ENCODE measurements at places on chromosomes 7 and 10.

- DNase-seq, result no peak
These were observed 116.6 kb downstream of the AOAH start for GRCh38 chr7:36607721-36608095.

GRCh38 chr7:92769844-92770243 is 66.5 kb downstream of the CDK6 start:
- no peak for DNase-seq

DNA sequence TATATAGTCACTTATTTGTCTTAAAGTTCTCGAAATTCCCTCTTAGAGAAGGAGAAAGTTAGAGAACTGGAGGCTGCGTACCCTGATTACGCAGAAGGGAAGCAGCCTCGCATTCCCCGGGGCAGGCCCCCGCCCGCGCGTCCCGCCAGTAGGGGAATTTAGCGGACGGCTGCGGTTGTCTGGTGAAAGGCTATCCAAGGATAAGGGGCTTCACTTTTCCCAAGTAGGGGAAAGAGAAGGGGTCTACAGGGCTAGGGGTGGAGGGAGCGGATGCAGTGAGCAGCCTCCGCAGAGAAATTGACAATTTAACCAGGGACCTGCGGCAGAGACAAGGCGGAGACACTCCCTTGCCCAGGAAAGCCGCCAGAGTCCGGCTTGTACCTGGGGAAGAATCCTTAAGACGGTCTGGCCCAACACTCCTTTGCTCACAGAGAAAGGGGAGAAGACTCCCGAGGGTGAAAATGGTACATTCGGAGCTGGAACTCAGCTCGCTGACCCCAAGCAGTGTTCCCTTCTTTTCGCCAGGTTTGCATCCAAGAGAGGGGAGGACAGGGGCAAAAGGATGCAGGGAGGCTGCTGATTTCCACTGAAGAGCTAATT is 994 bp upstream of the MAGI2 start:
- no peak for DNase-seq

GRCh38 chr7:44995555-44996493 is 4.2 kb upstream of the CCM2 start:
- peak; percentile 79 for DNase-seq

DNA sequence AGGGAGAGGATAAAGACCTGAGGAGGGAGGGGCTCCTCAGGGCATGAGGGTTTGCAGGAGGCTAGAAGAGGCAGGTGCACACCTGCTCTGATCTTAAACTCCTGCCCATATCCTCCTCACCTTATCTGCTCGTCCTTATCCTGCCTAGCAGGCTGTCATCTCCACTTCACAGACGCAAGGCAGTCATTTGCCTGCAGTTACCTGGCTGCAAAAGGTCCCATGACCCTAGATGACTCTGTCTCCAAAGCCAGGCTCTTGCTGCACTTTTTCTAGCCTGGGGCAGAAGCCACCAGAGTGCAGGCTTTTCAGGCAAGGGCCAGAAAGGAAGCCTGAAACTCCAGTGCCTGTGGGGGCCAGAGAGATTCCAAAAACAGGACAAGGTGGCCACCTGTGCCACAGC is 1.7 kb upstream of the ZNF853 start:
- no peak for DNase-seq

- DNase-seq, result no peak
These were observed 58.5 kb upstream of the SYPL1 start for GRCh38 chr7:106170651-106171050.

- no peak for DNase-seq
These were observed 5.0 kb upstream of the SEC31B start for GRCh38 chr10:100524638-100525037.

DNA sequence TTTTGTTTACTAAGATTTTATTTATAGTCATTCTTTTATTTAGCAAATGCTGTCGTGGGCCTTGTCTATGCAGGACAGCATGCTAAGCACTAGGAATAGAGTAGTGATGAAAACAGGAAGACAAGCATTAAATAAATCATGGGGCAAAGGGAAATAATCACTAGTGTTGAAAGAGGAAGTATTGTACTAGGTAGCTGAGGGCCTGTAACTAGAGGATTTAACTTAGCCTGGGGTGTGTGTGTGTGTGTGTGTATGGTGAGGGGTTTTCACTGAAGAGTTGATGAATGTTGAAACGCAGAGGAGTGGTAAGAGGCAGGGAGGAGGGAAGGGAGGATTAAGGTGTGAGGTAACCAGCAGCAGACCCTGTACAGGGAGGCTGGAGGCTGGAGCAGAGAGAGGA is 446.4 kb downstream of the SDK1 start:
- no peak for DNase-seq

DNA sequence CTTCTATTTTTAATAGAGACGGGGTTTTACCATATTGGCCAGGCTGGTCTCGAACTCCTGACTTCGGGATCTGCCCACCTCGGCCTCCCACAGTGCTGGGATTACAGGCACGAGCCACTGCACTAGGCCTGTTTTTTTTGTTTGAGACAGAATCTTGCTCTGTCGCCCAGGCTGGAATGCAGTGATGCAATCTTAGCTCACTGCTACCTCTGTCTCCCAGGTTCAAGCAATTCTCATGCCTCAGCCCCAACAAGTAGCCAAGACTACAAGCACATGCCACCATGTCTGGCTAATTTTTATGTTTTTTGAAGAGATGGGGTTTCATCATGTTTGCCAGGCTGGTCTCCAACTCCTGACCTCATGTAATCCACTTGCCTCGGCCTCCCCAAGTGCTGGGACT is 73.7 kb downstream of the TYW1B start:
- DNase-seq, result no peak

DNA sequence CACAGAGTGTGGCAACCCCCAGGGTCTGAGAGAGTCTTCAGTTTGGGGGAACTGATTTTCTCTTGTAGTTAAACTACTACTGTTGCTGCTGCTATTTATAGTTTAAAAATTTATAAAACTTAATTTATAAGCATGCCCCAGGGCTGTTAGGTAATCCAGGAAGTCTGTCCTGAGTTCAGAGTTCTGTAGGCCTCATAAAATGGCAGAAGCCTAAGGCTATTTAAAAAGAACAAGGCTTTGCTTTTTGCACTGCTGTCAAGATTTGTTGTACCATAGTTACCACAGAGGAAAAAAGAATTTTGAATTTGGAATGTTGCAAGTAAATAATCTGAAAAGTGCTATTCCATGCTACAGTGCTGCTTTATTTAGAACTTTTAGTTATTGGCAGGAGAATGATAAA is 66.1 kb downstream of the AGK start:
- DNase-seq, result no peak

DNA sequence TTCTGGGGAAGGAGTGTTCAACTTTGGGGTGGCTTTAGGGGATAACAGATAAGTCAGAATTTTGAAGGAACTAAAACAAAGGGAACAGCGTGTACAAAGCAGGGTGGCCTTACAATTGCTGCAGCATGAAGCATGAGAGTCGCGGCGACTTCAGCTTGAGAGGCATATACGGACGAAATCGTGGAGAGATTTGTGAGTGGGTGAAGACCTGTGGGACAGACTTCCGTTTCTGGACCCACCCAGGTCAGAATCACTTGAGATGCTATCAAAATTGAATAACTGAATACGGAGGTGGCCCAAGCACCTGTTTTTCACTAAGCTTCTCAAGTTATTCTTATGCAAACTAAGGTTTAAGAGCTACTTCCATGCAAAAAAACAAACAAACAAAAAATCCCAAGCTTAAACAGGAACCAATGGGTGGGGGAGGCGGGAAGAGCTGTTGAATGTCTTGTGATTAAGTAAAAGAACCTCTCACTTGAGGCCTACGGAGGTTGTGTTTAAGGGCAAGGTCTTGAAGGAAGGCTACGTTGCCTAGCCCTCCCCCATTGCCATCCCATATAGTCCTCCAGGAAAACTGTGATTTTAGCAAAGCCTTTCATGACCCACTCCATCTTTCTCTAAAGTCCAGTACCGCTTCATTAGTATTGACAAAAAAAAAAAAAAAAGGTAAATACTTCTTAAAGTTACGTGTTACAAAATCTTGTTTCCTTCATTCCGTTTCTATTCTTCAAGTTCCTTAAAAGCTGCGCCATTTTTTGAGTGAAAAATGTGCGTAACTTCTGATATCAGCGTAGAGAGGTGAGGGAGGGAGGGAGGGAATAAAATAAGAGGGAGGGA is 1.3 kb upstream of the TRIM24 start:
- no peak for DNase-seq

- no peak for DNase-seq
These were observed 102.1 kb downstream of the RTKN2 start for GRCh38 chr10:62166331-62167131.

- DNase-seq, result peak; percentile 93
These were observed 37.2 kb downstream of the PRSS2 start for GRCh38 chr7:142807855-142808460.

DNA sequence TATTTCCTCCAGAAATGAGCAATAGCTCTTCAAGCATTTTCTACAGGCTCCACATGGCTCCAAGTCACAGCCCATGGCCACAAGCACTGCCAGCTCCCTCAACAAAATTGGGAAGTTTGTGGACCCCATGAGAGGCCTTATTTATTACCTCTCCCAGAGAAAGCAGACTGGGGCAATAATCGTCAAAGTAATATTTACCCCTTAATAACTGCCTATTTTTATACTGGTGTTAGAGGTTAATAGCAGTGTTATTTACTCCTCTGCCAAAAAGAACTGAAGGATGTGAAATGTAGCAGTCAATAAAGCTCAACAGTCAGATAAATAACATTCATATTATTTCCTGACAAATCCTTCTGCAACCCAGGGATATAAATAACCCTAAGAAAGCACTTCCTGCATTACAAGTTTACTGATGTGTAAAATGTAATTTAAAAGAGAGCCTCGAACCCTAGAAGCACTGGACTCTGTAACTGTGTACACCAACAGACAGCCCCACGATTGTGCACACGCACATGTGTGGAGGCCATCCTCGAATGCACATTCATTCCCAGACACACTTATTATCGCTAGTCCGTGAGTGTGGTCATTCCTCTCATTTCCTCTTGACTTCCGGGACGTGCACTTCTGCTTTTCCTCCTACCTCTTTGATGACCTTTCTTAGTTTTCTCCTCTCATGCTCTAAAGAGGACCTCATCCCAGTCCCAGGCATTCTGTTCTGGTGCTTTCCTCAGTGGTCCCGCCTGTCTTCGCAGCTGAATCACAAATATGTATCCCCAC is 157.4 kb downstream of the EVX1 start:
- DNase-seq, result no peak

DNA sequence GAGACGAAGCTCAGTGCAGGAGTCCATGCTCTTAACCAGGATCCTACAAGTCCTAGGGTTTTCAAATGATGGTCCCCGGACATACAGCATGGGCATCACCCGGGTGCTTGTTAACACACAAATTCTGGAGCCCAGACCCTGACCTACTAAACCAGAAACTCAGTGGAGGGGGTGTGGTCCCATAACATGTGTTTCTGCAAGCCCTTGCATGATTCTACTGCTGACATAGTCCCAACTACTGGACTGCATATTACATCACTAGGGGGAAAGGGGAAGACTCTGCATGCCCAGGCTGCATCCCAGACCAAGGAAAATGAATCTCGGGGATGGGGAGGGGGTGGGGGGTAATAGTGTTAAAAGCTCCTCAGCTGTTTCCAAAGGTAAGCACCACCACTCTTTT is 40.3 kb downstream of the GRB10 start:
- DNase-seq, result no peak

GRCh38 chr7:136617176-136617575 is 251.3 kb upstream of the CHRM2 start:
- no peak for DNase-seq

DNA sequence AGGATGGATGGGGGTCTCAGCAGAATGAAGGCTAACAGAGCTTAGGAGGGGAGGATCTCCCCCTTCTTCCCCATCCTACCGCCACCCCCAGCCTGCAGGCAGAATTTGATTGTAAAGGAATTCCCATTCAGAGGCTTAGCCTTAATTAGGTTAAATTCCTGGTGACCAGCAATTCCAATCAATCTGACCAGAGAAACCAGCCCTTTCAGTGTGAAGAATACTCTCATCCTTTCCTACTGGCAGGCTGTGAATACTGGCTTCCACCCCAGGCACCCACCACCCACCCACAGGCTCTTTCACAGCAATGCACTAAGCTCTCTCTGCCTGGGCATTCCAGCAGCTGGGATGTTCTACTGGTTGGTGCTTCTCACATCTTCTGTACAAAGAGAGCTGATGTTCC is 137.9 kb upstream of the LYZL1 start:
- no peak for DNase-seq

DNA sequence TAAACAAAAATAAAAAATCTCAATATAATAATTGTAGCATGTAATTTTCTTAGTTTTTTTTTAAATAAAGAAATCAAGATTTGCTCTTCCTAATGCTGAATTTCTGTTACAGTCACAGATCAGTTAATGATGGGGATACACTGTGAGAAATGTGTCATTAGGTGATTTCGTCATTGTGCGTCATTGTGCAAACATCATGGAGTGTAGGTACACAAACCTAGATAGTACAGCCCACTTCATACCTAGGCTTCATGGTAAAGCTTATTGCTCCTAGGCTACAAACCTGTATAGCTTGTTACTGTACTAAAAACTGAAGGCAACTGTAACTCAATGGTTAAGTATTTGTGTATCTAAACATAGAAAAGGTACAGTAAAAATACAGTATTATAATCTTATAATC is 74.4 kb upstream of the LSM8 start:
- DNase-seq, result no peak

GRCh38 chr10:123743441-123744223 is 77.5 kb downstream of the GPR26 start:
- DNase-seq, result no peak

DNA sequence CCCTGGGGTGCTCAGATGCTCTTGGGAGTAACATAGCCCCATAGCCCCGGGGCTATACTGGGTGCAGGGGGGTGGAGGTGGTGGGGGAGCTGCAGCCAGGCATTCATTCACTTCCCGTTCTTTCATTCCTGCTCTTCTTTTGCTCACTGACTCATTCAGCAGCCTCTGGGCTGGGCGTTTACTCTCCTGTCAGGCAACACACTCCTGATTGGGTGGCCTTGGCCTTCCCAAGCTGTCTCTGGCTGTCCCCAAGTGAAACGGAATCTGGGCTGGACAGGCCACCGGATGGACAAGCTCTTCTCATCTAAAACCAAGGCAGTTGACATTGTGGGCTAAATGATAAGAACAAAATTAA is 34.6 kb downstream of the CHST3 start:
- no peak for DNase-seq

DNA sequence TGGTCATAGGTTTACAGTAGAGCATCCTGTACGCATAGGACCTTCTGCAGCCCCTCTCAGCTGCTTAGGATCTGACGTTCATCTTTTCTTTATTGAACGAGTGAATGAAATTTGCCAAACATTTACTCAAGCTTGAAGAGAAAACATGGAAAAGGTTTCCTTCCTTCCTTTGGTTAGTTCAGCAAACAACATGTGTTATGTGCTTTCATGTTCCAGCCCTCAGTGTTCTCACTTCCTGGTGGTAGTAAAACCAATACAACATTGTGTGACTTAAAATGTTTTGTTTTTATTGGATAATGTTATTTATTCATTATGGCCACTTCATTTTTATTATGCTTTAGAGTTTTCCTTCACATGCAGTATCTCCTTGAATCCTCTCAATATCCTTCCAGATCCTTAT is 1.4 kb upstream of the CDCA7L start:
- no peak for DNase-seq

- DNase-seq, result no peak
These were observed at the start of gene ADRA2A for GRCh38 chr10:111076682-111077478. TSS of gene ADRA2A (plus strand) at chr10:111077029. CDS start at chr10:111077997, 968 bp downstream.
